GM12865 (cell line): ENCODE measurements at places on chromosomes 11 and 22.

- no peak for DNase-seq
These were observed 23.6 kb upstream of the CACNG2 start for GRCh38 chr22:36727110-36727509.

DNA sequence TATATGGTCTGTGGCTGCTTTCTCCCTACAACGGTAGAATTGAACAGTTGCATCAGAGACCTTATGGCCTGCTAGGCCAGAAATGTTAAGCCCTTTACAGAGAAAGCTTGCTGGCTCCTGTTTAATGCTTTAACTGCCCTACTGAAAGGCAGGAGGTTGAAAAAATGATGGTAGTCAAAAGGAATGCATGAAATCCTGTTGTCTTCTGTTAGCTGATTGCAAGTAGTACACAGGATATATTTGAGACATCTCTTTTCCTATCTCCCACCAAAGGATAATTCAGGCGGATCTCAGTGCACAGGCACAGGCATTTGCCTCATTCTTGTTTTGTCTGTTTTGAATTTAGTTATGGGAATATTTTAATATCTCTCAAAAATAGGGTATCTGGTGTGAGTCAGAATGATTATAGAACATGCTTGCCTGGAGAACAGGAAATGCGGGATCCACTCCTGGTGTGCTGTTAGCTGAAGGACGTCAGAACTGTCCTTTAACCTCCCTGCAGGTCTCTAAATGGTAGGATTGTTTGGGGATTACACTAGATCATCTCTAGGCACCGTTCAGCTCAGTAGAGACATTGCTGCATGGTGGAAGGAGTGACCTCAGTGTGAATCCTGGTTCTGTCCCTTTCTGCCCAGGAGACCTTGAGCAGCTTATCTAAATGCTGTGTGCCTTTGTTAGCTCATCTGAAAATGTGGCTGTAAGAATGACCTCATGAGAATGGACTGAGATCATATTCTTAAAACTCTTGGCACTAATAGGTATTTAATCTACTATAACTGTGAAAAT lies 49.5 kb downstream of the PACS1 start:
- DNase-seq = no peak

DNA sequence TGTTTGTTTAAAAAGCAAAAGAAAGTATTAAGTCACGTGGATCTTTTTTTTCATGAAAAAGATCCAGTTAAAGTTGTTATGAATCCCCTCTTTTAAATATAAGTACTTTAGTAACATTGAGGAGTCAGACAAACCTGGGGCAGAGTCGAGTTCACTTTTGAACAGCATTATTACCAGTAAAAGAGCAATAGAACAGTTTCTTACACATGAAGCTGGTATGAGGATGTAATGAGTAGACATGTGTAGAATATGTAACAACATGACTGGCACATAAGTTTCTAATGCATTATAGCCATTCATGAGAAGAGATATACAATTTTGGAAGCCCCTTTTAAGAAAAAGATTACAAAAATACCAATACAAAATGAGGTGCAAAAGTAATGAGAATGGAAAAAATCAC lies 7.6 kb upstream of the MUC15 start:
- DNase-seq = no peak

DNA sequence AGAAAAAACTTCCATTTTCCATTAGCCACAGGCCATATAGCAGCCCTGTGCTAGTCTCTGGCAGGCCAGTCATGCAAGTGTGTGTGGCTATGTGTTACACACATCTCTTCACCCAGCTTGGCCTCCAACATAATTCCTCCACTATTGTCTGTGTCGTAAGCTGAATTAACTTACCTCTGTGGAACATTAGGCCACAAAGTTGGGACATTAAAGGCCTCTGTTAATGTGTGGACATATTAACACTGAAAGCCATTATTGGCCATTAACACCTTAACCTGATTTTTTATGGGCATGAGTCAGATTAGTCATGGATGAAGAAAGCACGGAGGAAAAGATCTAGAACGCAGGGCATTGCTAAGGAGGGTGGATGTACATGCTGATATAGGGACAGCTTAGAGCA lies 100.1 kb downstream of the DBX1 start:
- DNase-seq = no peak

DNA sequence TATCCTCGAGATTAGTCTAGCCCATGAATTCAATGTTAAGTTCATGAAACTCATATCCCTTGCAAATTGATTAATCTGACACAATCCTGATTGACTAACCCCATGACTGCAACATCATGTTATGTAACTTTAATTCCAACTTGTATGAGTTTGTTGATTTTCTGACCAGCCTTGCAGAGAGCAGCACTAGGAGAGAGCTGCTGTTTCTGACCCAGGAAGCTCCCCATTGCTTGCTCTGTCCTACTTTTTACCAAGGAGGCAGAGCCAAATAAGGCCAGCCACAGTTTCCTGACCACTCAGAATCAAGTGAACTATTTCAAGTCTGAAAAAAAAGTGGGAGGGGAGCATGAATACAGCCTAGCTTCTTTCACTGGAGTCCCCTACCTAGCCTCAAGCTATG lies 13.2 kb downstream of the MPZL3 start:
- DNase-seq = no peak

- no peak for DNase-seq
These were observed 1.4 kb downstream of the TSPAN4 start for GRCh38 chr11:843818-844692.
